ENCODE measurements at places on chromosomes 11 and 22. TPM values are rescaled to one million over a fixed set of nuclear protein-coding genes. Genes with fewer than 3 reads are reported as not detected.

GRCh38 chr11:14861680-14862079 lies 30.4 kb downstream of the CYP2R1 start:
- no peak for DNase-seq

DNA sequence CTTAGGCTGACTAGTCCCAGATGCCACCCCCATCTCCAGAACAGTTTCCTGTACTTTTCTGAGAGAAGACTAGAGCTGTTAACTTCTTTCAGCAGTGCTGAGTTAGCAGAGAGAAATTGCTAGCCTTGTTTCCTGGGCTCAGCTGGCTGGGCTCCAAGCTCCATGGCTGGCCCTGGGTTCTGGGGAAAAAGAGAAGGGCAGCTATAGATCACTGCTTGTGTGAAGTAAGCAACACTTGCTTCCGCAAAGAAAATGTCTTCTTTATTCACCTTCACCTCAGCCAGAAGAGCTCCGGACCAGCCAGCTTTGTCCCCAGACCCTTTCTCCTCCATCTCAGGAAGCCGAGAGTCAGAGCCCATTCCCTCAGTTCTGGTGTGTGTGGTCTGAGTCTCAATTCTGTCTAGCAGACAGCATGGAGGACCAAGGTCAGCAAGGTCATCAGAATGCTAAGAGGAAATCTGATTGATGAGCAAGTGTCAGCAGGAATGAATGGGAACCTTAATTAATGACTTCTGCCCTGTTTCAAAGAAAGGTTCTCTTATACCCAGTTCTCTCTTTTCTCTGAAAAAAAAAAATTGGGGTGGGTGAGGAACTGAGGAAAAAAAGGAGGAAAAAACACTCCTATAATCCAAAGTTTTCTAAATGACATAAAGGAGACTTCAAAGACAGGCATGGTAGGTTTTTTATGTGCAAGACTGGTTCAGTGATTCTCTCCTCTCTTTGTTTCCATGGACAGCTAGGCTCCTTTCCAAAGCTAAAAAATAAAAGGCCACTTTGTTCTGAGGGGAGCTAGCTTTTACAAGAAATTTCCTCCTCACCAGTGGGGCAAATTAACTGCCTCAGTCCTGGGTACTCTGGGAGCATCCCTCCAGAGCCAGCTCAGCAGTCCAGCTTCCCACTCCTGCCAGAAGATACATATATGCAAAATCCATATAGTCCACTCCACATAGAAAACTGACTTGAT lies 63.6 kb upstream of the FAM181B start:
- DNase-seq, result no peak

SLN gene
- not detected for total RNA-seq

GRCh38 chr11:66860449-66860831 lies 3.6 kb downstream of the LRFN4 start:
- no peak for DNase-seq

DNA sequence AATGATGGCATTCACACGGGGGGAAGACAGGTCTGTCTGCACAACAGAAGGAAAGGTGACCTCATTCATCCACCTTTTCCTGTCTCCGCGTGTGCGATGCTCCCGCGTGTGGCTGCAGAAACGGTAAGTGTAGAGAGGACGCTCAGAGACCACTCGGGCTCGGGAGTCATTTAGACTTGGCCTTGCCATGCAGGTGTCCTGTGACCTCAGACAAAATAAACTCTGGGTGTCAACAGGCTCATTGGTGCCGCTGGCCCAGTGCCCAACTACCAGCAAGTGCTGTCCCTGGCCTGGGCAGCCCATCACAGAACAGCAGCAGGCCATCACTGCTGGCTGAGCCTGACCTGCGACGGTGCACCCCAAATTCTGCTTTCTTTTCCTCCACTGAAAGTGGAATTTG lies 48.1 kb upstream of the ARFGAP3 start:
- no peak for DNase-seq

GRCh38 chr22:26975865-26976264 lies 318.5 kb downstream of the MIAT start:
- DNase-seq, result no peak

GP1BB gene
- 0.79 TPM for total RNA-seq

DNA sequence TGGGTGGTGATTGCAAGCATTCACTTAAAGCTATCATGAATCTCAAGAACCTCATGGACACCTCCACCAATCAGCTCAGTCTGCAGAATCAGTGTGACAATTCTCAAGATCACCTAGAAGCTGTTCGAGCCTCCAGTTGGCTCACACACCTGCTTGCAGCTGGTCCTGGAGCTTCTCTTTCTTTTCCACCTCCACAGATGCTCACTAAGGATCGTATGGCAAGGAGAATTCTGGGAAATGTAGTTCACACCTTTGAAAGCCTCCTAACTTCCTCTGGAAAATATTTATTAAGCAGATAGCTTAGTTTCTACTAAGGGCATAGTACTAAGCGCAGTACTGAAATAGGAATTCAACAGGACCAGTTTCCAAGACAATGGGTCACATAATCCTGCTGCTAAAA lies 26.2 kb downstream of the FSHB start:
- no peak for DNase-seq

GRCh38 chr11:69919659-69920344 lies 100.6 kb upstream of the FGF3 start:
- DNase-seq, result no peak

DNA sequence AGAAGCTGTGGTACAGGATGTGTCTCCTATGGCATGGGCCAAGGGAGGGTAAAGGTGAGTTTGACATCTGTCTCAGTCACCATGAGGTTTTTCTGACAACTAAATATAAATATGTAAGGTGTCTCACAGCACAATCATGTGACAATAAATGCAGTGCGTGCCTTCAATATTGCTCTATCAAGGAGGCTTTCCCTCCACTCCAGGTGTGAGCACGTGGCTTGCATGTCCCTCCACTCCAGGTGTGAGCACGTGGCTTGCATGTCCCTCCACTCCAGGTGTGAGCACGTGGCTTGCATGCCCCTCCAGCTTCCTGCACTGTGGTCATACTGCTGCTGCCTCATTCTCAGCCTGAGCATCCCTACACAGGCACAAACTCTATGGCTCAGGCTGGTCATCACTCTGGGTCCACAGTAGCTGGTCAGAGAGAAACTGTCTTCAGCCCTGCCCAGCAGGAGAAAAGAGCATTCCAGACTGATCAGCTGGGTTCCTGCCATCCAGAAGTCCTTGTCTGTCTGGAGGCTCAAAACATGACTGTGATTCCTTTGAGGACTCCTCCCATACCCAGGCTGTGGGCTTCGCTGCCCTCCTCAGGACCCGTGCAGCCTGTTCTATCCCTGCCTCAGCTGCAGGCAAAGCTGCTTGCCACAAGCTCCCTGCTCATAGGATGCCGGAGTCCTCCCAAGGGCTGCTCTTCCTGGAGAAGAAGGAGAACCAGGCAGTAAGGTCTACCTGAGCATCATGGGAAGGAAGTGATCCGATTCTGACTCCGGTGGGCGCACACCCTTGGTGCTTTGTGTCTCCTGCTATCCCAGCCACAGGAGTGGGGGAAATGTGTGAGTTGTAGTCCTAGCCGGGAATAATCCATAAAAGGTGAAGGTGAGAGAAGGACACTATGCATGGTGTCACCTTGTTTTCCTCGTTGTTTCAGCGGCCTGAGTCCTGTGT lies 33.4 kb upstream of the VPREB1 start:
- DNase-seq, result no peak

Measured in pulmonary artery endothelial cell (primary cell).